Spinal cord (tissue), 10 donors: ENCODE measurements at places on chromosomes 1 and 21.

DNA sequence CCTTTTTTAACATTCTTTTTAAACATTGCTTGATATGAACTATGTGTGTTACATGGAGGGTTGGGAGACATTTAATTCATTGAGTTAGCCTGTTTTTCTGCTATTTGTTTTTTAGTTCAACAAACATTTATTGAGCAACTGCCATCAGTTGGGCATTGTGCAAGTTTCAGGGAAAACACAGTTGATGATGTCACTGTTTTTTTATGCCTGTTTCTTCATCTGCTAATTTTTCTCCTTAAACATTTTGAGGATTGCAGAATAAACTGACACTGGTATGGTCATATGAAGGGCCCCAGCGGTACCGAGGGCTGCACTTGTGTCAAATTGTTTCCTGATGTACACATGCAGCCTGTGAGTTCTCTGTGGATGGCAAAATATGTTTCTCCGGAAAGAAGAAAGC, 253.0 kb downstream of the FGGY start:
- no peak for DNase-seq

GRCh38 chr1:62905309-62905708, 121.4 kb downstream of the ATG4C start:
- DNase-seq = no peak

GRCh38 chr1:168112673-168113305, 23.9 kb downstream of the GPR161 start:
- no peak for DNase-seq

DNA sequence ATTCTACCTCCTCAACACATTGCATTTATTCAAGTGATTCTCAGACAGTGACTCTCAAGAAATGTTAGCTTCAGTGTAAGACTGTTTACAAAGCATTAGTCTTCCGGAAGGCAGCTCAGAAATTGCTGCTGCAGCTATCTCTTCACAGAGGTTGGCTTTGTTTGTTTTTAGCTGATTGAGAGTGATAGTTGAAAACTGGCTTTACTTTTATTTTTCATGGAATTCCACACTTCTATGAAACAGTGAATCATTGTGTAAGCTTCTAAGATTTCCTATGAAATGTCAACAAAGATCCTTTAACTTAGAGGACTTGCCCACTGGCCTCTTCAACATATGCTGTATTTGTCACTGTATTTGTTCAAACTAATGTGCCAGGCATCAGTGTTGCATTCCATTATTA, 121.3 kb downstream of the TNNI3K start:
- no peak for DNase-seq

DNA sequence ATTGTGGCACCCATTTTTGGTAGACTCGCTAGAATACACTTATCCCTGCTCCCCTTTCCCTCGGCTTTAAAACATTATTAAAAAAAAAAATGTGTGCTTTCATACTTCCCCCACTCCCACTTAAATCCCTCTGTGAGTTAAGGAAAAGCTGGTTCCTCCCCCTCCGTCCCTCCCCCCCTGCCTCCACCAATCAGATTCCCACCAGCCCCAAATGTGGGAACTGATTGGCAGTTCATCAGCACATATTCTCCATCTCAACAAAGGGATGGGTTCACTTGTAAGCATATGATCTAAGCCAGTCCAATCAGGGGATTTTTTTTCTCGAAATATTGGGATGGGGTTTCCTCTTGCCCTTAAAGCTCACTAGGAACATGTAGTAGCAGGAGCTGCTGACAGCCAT, 10.8 kb upstream of the FYB2 start:
- DNase-seq = no peak

GRCh38 chr1:2354511-2355372, 36.6 kb downstream of the MORN1 start:
- no peak for DNase-seq

DNA sequence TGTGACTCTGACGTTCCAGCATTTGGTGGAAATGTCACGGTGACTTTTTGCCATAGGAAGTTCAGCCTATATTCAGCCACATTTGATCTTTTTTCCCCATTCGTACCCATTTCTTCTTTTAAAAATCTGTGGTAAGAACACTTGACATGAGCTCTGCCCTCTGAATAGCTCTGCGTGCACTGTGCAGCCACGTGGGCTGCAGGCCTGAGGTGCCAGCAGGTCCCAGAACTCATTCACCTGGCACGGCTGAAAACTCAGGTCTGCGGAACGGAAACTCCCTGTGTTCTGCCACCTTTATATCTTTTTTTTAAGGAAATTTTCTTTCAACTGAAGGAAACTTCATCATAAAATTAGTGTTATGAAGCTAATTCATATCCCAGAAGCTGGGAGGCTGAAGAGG, 28.6 kb downstream of the CEP104 start:
- DNase-seq = no peak

- no peak for DNase-seq
These were observed 60.7 kb upstream of the GOLT1A start for GRCh38 chr1:204274446-204274845.

- peak; percentile 74 for DNase-seq
These were observed 21.8 kb downstream of the ENAH start for GRCh38 chr1:225631021-225631663.

GRCh38 chr1:11134251-11134897, 34.7 kb upstream of the EXOSC10 start:
- DNase-seq = no peak

- peak; percentile 26 for DNase-seq
These were observed at the start of gene PIK3CD for GRCh38 chr1:9651565-9652378. Gene PIK3CD, plus strand, starts transcription at chr1:9651731. Its CDS starts 58,725 bp downstream, at chr1:9710456.

GRCh38 chr1:112702420-112703261, 4.3 kb downstream of the RHOC start:
- no peak for DNase-seq

GRCh38 chr1:180301135-180301742, 71.2 kb downstream of the LHX4 start:
- DNase-seq = no peak

- no peak for DNase-seq
These were observed 120.2 kb downstream of the ELAVL4 start for GRCh38 chr1:50228871-50229384.

DNA sequence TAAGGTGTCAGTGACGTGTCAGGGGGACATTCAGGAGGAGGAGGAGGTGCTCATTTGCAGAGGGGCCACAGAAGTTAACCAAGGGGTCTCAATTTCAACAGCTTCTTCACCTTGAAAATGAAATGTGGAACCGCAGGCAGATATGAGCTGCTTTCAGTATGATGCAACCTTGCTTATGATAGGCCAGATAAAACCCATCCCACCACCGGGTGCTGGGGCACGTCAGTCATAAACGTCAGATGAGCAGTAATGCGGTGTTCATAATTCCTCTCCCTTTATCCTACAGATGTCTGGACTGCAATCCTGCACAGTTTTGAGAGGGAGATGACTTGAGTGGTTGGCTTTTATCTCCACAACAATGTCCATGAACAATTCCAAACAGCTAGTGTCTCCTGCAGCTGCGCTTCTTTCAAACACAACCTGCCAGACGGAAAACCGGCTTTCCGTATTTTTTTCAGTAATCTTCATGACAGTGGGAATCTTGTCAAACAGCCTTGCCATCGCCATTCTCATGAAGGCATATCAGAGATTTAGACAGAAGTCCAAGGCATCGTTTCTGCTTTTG, 1.7 kb downstream of the PTGFR start:
- DNase-seq = no peak
